ENCODE measurements at places on chromosomes 7 and 10.

DNA sequence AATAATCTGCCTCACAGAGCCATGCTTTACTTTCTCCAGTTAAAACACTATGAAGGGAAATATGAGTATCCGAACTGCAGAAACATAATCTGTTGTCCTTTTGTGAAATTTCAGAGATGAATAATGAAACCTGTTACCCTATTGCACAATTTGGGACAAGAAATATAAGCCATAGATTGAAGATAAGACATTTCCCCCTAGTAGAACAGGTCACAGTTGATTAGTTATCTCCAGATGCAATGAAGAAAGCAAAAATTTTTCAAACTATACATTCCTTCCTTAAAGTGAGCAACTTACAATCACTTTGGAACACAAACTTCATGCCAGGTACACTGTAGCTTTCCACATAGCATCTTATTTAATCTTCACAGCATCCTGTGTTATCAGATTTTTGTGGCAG lies 2.3 kb upstream of the CHN2 start:
- DNase-seq: no peak

- no peak for DNase-seq
Measured at GRCh38 chr7:96219378-96220130, 102.3 kb downstream of the SLC25A13 start.

GRCh38 chr10:46264336-46264735 lies 22.5 kb upstream of the ANTXRL start:
- DNase-seq: no peak

DNA sequence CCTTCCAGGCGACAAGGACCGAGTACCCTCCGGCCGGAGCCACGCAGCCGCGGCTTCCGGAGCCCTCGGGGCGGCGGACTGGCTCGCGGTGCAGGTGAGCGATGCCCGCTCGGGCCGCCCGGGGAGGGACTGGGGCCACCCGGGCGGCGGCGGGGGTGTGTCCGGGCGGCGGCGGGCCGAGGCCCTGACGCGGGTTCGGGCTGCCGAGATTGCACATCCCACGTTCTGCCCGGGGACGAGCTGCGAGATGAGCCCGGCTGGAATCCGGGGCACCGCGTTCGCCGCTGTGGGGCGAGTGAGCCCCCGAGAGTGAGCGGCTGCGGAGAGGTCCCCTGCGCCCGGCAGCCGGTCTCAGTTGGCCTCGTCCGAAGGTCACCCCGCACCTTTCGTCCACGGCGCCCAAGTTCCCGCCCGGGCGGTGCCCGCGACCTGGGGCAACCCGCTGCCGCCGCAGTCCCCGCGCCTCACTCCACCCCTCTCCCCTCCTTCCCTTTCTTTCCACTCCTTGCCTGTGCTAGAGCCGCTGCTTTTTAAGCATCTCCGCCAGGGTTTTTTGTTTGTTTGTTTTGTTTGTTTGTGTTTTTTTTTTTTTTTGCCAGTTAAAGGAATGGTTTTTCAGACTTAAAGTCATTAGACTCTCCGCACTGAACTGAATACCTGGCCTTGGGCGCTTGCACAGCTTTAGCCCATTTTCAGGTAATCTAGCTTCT lies 515 bp downstream of the RALA start:
- DNase-seq: no peak

DNA sequence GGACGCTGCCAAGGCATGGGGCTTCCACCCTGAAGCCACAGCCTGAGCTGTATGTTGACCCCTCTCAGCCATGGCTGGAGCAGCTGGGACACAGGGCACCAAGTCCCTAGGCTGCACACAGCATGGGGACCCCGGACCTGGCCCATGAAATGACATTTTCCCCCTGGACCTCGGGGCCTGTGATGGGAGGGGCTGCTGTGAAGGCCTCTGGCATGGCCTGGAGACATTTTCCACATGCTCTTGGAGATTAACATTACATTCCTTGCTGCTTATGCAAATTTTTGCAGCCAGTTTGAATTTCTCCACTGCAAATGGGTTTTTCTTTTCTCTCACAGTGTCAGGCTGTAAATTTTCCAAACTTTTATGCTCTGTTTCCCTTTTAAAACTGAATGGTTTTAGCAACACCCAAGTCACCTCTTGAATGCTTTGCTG lies 463.6 kb downstream of the ZWINT start:
- no peak for DNase-seq

DNA sequence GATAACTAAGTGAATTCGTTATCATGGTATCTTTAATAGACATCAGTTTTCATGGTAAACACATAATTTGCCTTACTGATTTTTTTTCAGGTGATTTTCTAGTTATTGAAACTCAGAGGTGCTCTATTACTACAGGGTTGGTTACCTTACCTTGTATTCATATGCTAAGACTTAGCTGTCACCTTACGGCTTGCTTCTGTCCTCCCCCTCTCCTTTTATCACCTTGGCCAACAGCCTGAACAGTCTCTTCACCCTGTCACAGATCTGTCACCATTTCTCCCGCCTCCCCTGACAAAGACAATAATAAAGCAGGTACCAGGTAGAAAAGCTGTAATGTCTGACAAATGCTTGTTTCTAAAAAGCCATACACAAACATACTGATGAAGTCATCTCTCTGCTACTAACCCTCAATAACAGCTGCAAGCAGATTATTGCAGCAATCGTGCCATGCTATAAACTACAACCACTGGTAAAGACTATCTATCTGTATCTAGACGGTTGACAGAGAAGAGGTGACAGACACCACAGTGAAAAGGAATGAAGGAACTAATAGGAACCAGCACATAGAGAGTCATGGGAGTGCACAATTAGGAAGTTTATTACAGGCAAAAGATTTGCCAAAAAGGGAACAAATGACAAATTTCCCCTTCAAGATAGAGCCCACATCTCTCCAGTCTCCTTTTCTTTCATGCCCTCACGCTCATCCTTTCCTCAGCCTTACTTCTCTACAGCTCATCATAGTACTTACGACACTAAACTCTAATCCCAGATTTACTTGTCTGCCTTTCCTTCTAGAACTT lies 57.2 kb downstream of the ARHGAP12 start:
- DNase-seq: no peak
